Foreskin keratinocyte (primary cell): ENCODE measurements at places on chromosomes 4 and X. TPM values are rescaled to one million over a fixed set of nuclear protein-coding genes. Genes with fewer than 3 reads are reported as not detected.

RAB41 gene
- not detected in 2 replicates for total RNA-seq

CCSER1 gene
- 0.81 and 1.1 TPM in 2 replicates for total RNA-seq

FGFBP1 gene
- 1,075 and 1,699 TPM in 2 replicates for total RNA-seq

BEX1 gene
- total RNA-seq: 0.42 and 0.54 TPM in 2 replicates

TRIM75 gene
- not detected in 2 replicates for total RNA-seq
